AG04450 (cell line): ENCODE measurements at places on chromosomes 5 and 9.

DNA sequence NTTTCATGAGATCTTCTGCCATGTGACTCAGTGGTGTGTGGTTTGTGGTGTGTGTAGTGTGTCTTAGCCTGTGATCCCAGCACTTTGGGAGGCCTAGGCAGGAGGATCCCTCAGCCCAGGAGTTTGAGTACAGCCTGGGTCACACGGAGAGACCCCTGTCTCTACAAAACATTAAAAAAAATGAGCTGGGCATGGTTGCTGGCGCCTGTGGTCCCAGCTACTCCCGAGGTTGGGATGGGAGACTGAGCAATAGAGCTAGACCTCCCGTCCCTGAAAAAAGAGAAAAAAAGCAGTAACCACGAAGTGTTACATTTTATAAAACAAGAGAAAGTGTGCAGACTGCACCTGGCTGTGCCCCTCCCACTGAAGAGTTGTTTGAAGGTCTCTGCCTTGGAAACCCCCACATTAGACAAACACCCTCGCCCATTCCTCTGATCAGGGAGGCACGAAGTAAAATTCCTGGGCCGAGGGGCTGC, 21.2 kb upstream of the RNU6ATAC start:
- DNase-seq, result no peak

- DNase-seq, result no peak
These were observed 78.8 kb downstream of the F2RL2 start for GRCh38 chr5:76544268-76544926.

- DNase-seq, result no peak
These were observed 234.3 kb upstream of the ANKH start for GRCh38 chr5:15105799-15106393.

- DNase-seq, result no peak
These were observed 2.1 kb downstream of the C9orf153 start for GRCh38 chr9:86257391-86257790.

DNA sequence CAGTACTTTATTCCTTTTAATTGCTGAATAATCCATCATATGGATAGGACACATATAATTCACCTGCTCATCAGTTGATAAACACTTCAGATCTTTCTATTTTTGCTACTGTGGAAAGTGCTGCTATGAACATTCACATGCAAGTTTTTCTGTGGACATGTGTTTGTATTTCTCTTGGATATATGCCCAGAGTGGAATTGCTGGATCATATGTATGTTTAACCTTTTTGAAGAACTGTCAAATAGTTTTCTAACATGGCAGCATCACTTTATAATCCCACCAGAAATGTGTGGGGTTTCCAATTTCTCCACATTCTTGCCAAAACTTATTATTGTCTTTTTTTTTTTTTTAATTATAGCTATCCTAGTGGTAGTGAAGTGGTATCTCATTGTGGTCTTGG, 15.1 kb downstream of the CARTPT start:
- DNase-seq, result no peak

DNA sequence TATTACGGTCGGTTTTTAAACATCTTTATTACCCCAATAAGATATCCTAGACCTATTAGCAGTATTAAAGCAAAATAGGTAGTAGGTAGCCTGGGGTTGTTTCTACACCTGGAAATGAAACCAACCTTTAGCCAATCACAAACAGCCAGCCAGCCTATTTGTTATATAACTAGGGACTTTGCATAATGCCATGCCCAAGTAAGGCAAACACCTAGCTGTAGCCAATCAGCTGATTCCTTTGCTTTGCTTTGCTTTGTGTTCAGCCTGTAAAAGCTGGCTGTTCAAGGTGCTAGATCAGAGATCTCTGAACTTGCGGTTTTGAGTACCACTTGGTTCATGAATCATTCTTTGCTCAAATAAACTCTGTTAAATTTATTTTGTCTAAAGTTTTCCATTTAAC, 46.5 kb upstream of the SETD9 start:
- DNase-seq, result no peak

DNA sequence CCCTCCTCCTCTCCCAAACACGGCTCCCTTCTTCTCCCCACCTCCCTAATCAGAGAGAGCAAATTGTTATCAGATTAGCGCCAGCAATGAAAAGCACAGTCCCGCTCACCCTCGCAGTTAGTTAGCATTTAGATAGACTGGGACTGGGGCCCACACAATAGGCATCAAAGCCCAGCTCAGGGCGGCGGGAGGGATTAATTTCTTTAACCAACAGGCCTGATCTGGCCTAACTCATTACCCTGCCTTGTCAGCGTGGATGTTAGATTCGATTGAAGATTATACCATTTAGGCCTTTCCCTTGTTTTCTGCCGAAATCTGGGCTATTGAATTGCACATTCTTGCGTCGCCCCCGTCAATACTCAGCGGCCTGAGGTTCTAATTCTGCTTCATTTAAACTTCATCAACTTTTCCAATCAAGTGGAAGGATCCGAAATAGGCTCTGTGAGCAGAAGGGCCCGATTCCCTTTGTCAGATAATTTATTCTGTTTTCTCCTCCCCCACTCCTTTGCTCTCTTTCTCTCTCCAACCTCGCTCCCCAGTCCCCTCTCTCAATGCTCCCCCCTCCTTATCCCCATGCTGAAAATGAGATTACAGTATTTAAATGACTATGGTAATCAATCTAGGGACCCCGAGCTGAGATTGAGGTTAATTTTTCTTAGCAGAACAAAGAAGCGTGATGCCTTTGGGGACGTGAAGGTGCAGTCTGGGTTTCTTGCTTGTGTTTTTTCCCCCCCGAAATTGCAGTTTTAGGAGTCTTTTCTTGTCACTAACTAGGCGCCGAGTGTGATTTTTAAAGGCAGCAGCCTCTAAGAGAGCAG, 15.1 kb downstream of the CFAP77 start:
- DNase-seq, result no peak

DNA sequence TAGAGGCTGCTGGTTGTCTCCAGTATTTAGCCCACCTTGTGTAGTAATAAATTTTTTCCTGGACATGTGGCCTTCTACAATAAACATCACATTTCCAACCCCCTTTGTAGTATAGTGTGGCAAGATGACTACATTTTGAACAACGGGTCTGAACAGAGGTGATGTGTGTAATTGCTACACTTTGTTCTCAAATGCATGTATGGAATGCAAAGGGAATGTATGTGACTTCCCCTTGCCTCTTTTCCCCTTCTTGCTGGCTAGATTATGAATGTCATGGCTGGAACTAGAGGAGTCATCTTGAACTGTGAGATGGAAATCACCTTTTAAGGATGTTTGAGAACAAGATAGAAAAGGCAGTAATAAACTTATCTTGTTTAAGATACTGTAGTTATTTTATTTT, 54.5 kb downstream of the PRR16 start:
- no peak for DNase-seq

GRCh38 chr9:135100241-135100681, 12.8 kb downstream of the OLFM1 start:
- no peak for DNase-seq

DNA sequence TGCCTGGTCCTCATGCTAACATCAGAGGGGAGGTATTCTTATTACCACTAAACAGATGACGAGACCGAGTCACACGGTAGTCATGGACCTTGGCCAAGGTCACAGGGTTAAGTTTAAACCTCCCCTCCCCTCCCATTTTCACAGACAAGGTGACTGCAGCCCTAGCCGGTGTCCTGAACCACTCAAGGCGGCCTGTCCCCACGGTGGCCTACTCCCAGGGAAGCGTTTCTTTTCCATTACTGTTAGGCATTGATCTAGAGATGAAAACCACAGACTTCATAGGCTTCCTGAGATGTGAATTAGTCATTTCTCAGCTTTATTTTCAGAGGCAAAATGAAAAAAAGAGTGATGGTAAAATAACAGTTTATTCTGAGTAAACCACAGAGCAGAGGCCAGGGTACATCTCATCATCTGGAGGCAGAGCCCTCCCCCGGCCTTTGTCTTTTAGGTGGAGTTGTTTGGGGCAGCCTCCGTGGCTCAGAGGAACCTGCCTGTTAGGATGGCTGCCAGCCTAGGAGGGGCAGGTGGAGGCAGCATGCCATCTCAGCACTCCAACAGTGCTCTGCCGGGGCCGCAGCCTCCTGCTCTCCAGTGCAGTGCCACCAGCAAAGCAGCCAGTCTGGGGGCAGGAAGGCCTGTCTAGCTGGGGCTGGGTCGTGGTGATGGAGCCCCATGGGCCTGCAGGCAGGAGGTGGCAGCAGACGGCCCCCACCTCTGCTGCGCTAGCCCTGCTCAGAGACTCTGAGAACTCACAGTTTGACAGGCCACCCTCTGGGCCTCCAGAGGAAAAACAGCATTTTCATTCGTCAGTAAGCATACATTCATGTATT, 71.2 kb downstream of the RAPGEF1 start:
- DNase-seq, result no peak

DNA sequence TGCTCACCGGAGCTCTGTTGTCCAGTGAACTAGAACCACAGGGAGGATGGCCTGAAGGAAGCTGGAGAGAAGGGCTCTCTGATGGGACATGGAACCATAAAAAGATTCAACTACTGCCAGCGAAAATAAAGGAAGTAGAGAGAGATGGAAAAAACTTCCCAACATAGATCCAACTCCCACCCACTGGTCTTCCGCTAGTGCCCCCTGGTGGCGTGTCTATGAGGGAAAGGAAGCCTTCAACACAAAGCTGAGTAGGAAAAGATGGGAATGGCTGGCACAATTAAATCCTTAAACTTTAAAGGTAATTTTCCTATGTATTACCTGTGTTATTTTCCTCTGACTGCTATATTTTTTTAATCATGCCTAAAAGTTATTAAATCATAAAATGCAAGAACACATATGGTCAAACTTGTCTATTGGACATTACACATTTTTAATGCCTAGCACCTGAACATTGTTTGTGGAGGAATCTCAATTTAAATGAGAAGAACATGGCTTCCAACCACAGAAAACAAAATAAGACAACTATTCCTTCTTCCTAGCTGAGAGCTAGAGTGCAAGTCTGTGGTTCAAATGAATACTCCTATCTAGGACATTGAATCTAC, 51.5 kb downstream of the CEP120 start:
- no peak for DNase-seq

GRCh38 chr9:123370526-123371227, 14.7 kb downstream of the CRB2 start:
- no peak for DNase-seq

- DNase-seq, result no peak
These were observed 655 bp downstream of the TOR4A start for GRCh38 chr9:137278061-137278701.

DNA sequence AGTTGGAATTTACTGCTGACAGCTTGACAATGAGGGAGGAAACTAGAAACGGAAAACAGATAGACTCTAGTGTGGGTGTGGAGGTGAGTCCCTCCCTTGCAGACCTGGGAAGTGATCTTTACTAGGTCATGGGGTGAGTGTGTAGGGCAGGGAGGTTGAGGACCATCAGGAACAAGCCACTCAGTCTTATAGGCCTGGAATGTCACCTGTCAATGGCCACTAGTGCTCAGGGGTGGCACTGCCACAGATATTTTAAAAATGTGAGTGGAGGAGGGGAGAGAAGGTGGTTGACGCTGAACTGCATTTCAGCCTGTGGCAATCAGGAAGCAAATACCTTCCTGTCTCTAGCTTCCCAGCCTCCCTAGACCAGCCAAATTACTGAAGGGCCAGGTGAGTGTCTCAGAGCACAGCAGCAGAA, 9.0 kb downstream of the OR2S2 start:
- no peak for DNase-seq

DNA sequence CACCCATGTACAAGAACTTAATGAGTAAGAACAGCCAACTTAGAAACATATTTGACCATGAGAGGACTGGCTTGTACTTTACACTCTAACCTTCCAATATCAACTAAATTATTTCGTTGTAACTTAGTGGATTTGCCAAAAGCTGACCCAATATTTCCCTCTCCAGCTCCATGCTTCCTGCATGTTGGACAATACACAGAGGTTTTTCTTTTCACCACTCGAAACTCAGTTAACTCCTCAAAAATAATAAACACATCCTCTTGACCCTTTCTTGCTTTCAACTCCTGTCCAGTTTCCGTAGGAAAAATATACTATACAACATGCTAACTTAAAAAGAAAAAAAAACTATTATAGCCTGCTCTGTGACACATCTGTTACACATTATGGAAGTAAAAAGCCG, 188.9 kb downstream of the MPDZ start:
- DNase-seq, result no peak

DNA sequence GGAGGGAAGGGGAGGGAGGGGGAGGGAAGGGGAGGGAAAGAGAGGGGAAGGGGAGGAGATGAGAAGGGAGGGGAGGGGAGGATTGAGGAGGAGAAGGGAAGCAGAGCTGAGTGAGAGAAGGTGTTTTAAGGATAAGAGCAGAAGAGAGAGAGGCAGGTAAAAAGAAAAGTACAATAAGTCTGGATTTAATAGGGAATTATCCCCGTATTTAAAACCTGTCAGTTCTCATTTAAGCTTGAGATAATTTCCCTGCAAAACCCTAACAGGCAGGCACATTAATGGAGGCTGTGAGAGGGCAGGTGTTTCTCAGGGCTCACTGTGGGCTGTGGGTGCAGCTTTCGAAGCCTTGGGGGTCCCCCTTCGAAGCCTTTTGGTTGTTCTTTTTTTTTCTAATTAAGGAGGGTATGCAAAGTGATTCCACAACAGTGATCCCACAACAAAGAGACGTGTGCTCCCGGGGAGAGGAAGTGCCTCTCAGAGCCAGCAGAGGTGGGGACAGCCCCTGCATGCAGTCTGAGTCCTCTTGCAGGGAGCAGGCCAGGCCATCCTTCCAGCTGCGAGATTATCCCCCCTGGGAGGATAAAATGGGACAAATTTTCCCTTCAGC, 317.9 kb upstream of the IRX1 start:
- DNase-seq, result no peak

DNA sequence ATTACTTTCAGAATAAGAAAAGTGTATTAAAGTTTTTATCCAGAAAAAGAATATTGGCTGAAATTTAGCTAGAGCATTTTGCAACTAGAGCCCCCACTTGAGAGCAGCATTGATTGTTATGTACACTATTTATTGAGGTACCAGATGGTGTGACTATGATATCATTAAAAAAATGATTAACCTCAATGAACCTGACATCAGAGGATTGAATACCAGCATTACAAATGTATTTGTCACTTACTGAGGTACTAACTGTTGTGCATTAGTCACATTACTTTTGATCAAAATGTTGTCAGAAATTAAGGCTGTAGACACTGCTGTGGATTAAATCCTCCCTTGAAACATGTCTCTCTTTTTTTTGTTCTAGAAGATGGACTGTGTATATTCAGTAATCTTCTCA, 127.8 kb upstream of the DHFR start:
- no peak for DNase-seq

DNA sequence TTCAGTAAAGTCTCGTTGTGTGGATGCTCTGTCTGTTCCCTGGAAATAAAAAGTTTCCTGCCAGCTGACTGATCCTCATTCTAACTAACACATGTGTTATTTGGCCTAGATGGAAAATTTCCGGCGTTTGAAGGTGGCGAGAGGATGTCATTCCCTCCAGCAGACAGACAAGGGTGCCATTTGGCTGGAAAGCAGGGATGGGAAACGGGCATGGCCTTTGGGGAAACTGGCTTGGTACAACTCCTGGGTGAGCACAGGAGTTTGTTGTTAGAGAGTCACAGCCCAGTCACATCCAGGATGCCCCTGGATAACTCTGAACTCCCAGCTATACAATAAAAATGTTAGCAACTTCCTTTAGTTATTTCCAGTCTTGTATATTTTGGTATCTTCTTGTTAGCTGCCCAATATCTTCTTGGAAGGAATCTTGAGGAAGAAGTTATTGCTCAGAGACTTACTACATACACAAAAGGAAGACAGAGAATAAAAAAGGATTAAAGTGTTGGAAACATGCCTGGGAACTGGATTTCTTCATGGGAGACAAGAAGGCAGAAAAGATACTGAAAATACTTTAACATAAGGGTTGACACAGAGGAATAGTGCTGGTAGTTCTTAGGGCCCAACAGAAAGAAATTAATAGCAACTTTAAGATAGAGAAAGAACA, 41.9 kb downstream of the TEK start:
- DNase-seq, result peak; percentile 41

GRCh38 chr9:81394881-81395675, 294.3 kb downstream of the TLE1 start:
- no peak for DNase-seq
